ENCODE measurements at places on chromosomes 7 and 10. TPM values are rescaled to one million over a fixed set of nuclear protein-coding genes. Genes with fewer than 3 reads are reported as not detected.

DNA sequence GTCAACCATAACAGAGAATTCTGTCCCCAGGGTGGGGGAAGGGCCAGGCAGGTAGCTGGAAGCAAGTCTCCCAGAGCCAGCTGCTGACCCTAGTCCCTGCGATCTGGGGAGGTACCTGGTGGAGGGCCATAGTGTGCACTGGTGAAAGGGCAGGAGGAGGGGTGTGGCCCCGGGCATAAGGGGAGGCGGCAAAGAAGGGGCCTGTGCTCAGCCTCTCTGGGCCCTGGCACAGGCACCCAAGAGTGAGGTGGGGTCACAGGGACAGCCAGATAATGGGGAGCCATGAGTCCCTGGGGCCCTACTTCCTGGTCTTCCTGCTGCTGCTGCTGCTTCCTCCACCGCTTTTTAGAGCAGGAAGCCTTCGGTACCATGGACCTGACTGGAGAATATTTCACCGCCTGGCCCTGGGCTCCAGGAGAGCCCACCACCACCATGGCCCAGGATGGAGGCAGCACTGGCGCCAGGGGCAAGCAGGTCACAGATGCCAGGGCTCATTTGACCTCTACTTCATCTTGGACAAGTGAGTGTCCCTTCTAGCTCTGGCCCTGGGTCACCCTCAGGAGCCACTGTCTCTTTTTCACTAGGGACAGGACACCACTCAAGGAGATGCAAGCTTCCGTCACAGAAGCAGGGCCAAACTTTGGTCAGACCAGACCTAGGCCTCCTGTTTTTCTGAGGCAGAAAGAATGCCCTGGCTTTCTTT, at the start of gene ANTXRL:
Gene ANTXRL (plus strand): TSS at position 7 of the 703 bp plus-strand sequence. CDS start 266 bp downstream, at position 273.
- no peak for DNase-seq

GRCh38 chr7:46696741-46697140, 775.7 kb upstream of the IGFBP3 start:
- no peak for DNase-seq

GRCh38 chr10:112280205-112280921, 2.8 kb upstream of the TECTB start:
- DNase-seq, result no peak

- no peak for DNase-seq
Measured at GRCh38 chr10:88545359-88545758, 37.8 kb downstream of the RNLS start.

GRCh38 chr7:51778121-51778520, 461.5 kb upstream of the COBL start:
- DNase-seq, result no peak

- DNase-seq, result no peak
Measured at GRCh38 chr7:90579181-90579688, 16.9 kb upstream of the CDK14 start.

DNA sequence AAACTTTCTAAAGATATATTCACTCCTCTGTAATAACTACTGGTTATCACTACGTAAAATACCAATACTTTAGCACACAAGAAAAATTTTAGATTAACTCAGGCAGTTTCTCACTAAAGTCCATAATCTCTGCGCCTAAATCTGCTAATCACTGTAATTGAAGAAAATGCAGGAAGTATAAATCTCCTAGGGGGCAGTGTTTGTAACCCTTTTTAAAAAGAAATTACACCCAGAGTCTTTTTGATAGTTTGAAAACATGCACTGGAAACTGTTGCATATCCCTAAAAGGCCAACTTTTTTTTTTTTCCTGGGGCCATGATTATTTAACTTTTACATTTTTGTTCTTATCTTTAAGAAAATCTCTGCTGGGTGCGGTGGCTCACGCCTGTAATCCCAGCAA, 209.6 kb downstream of the KIAA1217 start:
- no peak for DNase-seq

GRCh38 chr10:103710490-103710889, 144.9 kb downstream of the SH3PXD2A start:
- no peak for DNase-seq

DNA sequence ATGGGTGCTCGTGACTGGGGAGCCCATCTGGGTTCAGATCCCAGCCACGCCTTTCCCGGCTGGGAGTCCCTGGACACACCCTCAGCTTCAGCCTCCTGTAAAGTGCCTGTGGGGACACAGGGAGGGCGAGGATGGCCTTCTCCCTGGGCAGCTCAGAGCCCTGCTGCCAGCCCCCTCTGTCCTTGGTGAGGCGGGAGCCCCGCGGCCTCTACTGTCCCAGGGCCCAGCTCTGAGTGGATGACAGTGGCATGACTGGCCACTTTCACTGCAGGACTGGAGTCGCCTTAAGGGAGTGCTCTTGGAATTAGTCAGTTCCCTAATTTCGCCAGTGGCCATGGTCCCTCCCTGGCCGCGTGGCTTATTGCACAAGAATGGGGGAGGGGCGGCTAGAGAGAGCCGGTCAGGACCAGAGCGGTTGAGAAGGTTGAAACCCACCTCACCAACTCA, 4.6 kb downstream of the BRI3 start:
- DNase-seq, result no peak

GRCh38 chr7:101985903-101986734, 168.7 kb downstream of the CUX1 start:
- no peak for DNase-seq

- DNase-seq, result no peak
Measured at GRCh38 chr7:4260867-4261600, 421.1 kb upstream of the FOXK1 start.

GRCh38 chr7:94425546-94425945, 30.9 kb downstream of the COL1A2 start:
- DNase-seq, result no peak

TWIST1 gene
- not detected for total RNA-seq

ADIRF gene
- total RNA-seq, result 401 TPM

MKX gene
- total RNA-seq, result not detected

TAS2R41 gene
- not detected for total RNA-seq

PARP12 gene
- total RNA-seq, result 184 TPM

RGR gene
- total RNA-seq, result 4.0 TPM

ACSL5 gene
- total RNA-seq, result 417 TPM

TRIM50 gene
- not detected for total RNA-seq

AKR1C4 gene
- 1.1 TPM for total RNA-seq

ARHGEF35 gene
- total RNA-seq, result 8.3 TPM

SLC26A3 gene
- total RNA-seq, result 6.6 TPM

Data from Peyer's patch (tissue), 4 donors.